ENCODE measurements at places on chromosomes 7 and 10.

DNA sequence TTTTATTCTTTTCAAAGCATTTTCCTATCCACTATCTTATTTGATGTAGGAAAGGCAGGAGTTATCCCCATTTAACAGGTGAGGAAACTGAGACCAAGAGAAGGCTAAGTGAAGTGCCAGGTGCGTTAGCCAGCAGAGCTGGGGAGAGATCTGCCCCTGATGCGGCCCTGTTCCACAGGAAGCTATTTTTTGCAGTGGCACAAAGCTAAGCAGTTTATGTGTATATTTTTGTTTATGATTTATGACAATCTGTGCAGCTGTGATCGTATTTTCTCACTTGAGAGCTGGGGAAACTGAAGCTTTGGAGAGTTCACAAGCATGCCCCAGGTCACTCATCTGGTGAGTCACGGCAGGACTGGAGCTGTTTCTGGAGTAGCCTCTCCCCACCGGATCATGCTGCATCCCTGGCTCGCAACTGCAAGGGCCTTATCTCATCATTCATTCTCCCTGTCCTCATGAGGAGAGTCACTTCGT lies 38.8 kb downstream of the SLC29A3 start:
- DNase-seq: no peak

DNA sequence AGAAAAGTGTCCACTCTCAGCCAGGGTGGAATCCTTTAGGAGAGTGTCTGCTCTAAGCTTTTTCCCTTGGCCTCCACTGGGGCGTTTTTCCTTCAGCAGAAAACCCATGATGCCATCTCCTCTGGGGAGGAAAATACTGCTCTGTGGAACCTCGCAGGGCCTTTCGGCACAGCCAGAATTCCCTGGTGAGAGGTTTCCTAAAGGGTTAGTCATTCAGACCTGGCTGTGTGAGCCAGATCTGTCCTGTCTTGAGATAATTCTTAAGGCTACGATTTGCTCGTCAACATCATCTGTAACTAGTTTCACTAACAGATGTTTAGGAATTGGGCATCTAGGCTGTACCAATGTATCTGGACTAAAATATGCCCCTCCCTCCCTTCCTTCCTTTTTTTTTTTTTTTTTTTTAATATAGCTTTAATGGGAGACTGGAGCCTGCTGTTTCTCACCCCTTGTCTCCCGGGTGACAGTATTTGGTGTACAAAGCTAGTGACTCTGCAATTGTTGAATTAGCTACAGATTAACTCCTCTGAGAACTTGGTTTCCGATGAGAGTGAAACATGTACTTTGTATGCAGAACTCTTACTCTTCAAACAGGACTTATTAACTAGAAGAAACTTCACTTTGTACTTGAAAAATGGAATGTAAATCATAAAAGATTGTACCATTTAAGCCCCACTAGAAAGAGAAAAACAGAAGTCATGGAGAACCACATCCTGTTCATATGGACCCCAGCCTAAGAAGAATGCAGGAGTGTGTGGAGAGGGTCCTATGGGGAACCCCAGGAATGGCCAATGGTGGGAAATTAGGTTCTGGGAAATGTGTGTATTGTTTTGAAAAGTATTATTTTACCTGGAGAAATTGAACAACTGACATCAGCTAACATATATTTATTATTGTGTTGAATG lies 230.9 kb downstream of the CAMK1D start:
- no peak for DNase-seq

DNA sequence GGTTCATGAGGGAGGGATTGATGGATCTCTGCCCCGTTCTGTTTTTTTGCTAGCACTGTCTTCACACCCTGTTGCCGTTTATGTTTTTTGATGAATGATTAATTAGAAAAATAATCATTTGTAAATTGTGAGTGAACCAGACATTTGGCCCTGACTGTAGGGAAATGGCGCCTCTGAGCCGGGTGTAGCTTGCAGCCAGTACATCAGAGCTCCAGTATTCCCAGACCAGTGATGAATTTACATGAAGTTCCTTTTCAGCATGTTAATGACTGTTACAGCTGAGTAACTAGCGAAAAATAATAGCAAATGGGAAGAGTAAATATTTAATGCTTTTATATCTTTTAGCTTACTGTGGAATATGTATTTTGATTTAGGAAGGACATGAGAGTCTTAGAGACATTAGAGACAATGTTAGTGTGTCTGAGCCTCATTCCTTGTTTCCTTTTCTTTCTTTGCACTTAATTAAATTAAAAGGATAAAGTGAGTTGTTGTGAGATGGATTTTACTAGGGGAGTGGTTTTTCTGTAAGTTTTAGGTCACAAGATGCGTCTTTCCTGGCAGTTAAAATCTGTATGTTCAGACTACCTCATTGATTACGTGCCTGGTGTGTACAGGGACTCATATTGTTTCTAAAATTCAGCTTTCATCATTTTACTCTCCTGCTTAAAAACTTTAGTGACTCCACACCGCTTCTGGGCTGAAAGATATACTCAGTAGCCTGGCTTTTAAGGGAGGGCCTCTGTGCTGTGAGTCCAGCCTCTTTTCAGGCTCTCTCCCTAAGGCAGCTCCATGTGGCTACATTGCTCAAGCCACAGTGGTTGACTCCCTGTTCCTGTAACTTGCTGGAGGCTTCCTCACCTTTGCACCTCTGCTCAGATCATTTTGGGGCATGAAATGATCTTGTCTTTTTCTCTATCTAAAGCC lies 86.4 kb downstream of the AUTS2 start:
- no peak for DNase-seq

GRCh38 chr7:154987571-154987970 lies 15.4 kb downstream of the PAXIP1 start:
- no peak for DNase-seq

DNA sequence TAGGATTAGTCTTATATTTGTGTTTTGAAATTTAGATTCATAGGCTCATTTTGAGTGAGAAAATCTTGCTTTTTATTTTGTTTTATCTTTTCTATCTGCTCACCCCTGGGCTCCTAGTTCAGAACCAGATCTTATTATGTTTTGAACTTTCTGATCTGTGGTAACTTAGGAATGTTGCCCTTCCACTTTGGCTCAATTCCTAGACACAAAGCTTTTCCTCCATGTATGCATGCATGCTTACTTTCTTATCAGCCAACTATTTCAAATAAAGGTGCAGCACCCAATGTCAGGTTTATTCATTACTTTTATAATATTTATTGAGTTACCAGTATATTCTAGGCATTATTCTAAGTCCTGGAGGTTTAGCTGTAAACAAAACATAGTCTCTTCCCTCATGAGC lies 374.8 kb upstream of the KIAA1217 start:
- DNase-seq: no peak

DNA sequence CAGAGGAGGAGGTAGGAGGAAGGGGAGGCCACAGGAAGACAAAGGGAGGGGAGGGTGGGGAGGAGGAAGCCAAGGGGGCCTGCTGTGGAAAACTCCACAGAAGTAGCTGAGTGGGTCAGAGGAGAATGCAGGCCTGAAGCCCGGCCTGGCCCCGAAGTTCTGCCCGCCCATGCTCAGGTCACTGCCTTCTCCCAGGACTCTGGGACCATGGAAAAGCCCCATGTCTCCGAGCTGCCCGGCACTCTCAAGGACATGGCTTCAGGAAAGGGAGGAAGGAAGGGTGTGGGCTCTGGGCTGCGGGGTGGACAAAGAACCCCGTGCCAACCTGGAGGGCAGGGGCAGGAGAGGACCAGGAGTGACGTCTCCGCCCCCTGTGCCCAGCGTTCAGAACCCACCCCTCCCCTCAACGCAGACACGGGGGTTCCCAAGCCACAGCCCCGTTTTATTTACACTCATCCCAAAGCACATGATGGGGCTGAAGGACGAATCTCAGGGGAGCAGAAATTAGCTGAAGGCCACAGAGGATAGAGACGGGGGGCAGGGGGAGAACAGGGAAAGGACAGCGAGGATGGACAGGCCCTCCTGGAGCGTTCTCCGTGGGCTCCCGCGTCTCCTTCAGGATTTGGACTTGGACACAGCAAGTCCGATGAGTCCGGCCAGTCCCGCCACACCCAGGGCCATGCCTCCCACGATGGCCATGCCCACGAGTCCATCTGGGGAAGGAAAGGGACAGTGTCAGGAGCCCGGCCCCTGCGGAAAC lies 1.8 kb upstream of the CLDN15 start:
- no peak for DNase-seq

DNA sequence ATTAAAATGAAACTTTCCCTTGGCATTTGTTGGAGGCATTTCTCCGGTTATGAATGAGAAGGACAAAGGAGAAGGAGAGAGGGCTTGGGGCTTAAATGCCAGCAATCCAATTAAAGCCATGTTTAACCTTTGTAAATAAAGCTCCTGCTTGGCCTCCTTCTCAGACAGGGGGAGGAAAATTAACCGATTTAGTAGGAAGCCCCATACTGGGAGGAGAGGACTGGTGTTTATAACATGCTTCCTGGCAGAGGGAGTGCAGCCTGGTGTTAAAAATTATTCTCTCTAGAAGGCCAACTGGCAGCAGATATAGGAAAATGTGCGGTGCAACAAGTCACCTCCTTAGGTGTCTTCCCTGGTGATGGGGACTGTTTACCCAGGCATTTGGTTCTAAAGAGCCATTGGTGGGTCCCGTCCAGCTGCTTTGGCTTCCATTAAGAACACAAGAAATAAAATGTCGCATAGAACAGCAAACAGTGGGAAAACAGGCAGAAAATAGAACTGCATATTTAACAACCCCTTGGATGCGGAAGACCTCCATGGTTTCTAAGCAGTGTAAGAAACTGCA lies 846.5 kb downstream of the TYW1 start:
- DNase-seq: no peak

DNA sequence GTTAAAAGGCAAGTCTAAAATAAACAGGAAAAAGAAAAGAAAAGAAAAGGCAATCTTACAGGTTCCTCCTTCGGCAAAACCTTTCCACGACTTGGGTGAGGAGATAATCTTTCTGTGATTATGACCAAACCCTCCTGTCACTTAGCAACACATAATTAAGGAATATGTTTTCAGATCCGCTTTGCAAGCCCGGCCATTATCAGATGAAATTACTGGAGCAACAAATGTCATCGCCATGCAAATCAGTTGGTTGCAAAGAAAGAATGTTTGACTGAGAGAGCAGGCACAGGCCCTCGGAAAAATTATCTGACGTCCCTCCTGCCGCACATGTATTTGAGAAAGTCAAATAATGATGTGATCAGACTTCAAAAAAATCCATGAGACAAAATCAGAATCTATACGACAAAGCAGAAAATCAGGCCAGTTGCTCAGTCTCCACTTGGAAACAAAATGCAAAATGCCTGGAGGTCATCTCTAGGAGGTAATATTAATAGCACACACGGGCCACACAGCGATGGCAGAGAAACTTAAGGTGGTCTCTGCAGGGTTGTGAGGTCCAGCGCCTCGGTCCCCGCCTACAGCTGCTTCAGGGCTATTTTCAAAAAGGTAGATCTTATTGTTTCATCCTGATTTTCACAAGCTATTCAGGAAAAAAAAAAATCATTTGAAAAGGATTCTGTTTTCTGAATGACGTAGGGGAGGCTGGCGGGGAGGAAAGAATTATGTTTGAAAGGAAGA lies 82.7 kb downstream of the ZRANB1 start:
- DNase-seq: no peak

DNA sequence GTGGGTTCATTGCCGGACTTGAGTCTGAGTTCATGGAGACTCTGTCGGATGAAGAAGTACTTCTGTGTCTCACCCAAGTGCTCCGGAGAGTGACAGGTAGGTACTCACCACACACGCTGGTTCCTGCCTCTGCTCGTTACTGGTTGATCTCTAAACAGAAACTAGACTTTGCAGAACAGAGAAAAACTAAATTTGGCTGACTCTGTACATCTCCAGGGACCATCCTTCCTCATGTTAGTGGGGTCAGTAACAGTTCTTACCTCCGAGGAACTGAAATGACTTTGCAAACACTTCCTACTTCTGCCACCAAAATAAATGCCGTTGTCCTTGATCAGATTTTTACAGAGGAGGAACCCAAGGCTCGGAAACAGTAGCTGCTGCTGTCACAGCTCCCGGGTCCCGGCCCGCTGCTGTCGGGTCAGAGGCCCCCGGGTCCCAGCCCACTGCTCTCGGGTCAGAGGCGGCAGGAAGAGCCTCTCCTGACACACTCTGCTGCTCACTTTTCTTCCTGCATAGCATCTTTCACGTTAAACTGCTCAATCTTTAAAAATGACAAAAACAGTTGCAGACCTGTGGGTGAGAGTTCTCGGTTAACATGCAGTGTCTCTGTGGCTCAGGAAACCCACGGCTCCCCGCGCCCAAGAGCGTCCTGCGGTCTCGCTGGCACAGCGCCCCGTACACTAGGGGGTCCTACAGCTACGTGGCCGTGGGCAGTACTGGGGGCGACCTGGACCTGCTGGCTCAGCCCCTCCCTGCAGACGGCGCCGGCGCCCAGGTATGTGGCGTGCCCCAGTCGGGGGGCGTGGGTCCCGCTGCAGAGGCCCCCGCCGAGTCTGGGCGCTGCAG lies 4.8 kb upstream of the MTG1 start:
- DNase-seq: no peak

DNA sequence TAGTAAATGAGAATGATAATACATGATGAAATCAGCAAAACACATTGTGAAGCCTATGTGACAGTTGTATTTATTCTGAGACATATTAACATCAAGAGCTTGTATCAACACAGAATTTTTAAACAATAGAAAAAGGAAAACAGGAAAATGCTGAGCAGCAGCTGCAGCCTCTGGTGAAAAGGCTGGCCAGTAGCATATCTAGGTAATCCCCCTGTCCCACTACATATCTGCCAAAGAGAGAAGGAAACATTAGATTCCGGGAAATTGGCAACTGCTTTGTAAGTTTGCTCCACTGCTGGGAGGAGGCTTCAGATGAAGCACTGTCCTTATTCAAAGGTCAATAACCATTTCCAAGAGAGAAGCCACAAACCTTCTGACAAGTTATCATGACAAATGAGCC lies 89.4 kb downstream of the RALA start:
- DNase-seq: no peak

GRCh38 chr7:99000196-99000903 lies 122.0 kb downstream of the TRRAP start:
- DNase-seq: no peak

GRCh38 chr10:103850572-103850895 lies 4.8 kb downstream of the SH3PXD2A start:
- no peak for DNase-seq

- DNase-seq: no peak
Measured at GRCh38 chr7:87344446-87344845, 1.0 kb upstream of the CROT start.

GRCh38 chr10:112721080-112721698 lies 228.9 kb upstream of the TCF7L2 start:
- DNase-seq: no peak

- no peak for DNase-seq
Measured at GRCh38 chr10:72353965-72354355, 759 bp downstream of the DNAJB12 start.

GRCh38 chr7:12951397-12951801 lies 264.0 kb downstream of the ARL4A start:
- DNase-seq: no peak

GRCh38 chr7:46189255-46189790 lies 268.3 kb upstream of the IGFBP3 start:
- no peak for DNase-seq

- DNase-seq: no peak
Measured at GRCh38 chr10:1410032-1410431, 327.3 kb downstream of the ADARB2 start.

GRCh38 chr10:59774451-59774850 lies 21.2 kb upstream of the MRLN start:
- no peak for DNase-seq

GRCh38 chr7:22765609-22766008 lies 38.6 kb downstream of the IL6 start:
- no peak for DNase-seq

GRCh38 chr7:151085329-151085690 lies 965 bp upstream of the AGAP3 start:
- no peak for DNase-seq

Measured in thoracic aorta (tissue), 2 donors.